ENCODE measurements at places on chromosomes 2 and 18.

DNA sequence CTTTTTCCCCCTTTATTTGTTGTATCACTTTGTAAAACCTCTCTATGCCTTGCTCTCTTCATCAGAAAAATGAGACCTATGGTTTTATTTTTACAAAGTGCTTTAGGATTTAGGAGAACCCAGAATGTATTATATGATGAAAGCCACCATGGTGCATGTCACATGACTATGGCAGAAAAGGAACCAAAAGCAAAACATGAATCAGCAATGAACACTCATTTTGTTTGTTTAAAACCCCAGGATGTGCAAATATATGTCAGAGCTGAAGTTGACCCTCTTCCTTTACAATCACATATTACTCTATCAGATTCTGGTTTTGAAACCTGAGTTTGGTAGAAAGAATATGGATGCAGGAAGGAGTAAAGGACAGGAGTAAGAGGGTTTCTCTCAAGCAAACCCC, 70.0 kb downstream of the FIGN start:
- no peak for DNase-seq

GRCh38 chr2:26576565-26577441, 64.4 kb downstream of the CIB4 start:
- no peak for DNase-seq

GRCh38 chr2:220930271-220931076, 641.6 kb downstream of the EPHA4 start:
- DNase-seq: no peak

- DNase-seq: peak; percentile 92
Observed at GRCh38 chr2:240604291-240604938, 17.9 kb downstream of the CAPN10 start.

DNA sequence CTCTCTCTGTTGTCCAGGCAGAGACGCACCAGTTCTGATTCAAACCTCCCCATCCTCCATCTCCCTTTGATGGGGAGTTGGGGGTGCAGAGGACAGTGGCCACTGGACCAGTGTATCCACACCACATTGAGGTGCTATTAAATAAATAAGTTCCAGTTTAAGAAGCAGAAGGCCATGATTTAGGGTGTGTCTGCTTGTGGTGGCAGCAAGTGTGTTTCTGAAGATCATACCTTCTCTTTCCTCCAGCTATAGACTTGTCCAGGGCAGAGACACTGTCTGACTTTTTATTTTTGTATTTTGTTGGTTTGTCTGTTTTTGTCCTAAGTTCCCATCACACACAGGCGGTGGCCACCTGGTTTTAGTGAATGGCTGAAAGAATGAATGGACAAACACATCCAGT, 16.5 kb upstream of the INO80C start:
- DNase-seq: no peak

DNA sequence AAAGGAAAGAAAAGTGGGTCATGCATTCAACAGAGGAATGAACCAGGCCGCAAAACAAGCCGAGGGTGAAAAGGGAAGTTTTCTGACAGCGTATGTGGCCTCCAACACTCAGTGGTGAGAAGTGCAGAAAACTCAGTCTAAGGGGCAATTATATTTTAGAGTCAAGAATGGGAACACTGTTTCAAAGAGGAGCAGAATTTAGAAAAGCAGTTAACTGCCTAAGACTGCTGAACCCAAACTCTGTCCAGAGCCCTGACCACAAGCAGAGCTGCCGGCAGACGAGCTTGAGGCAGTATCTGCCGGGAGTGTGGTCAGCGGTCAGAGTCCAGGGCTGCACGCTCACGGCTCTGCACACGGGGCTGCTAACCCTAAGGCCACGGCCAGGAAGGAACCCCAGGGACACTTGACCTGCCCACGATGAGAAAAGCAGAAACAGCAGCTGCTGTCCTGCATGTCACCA, 347.0 kb upstream of the ID2 start:
- DNase-seq: peak; percentile 46

DNA sequence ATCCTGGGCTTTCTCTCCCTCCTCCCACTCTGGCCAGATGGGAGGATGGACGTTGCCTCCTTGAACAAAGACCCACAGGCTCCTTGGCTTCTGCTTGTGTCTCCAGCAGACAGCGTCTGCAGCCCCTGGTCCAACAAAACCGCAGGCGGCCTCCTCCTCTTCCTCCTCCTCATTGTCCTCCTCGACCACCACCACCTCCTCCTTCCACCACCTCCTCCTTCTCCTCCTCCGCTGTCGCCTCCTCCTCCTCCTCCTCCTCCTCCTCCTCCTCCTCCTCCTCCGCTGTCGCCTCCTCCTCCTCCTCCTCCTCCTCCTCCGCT, 45.7 kb upstream of the ALPP start:
- no peak for DNase-seq

GRCh38 chr2:128591861-128592822, 273.5 kb upstream of the HS6ST1 start:
- no peak for DNase-seq

GRCh38 chr2:232970051-232970450, 43.0 kb downstream of the NGEF start:
- no peak for DNase-seq

- DNase-seq: no peak
Observed at GRCh38 chr2:233179848-233180366, 71.6 kb upstream of the ATG16L1 start.

- DNase-seq: no peak
Observed at GRCh38 chr18:58113337-58113736, 69.3 kb downstream of the NEDD4L start.

- no peak for DNase-seq
Observed at GRCh38 chr2:16386431-16386830, 279.2 kb downstream of the CYRIA start.

DNA sequence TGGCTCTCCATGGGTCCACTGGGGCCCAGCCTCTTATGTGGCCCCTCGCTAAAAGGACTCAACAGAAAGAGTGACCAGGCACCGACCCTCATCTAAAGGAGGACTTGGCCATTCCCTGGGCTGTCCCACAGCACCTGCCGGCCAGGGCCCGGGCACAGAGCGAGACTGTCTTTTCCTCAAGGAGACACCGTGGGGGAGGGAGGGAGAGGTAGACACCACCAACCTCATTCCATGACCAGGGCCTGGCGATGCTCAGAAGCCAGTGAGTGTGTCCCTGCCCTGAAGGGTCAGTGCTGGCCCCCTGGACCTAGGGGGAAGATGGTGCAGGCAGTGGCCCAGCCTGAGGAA, 39.8 kb upstream of the ALPP start:
- DNase-seq: no peak
